ENCODE measurements at places on chromosomes 1 and 21. TPM values are rescaled to one million over a fixed set of nuclear protein-coding genes. Genes with fewer than 3 reads are reported as not detected.

Gene KMO
- total RNA-seq = 0.56 TPM

Gene PKN2
- total RNA-seq = 24.8 TPM

Gene GBP3
- total RNA-seq = 63.6 TPM

Gene CFHR2
- not detected for total RNA-seq

Gene SPATA21
- total RNA-seq = not detected

Gene KCNE1
- total RNA-seq = 0.19 TPM

Gene DLGAP3
- total RNA-seq = not detected

Gene NR5A2
- under 0.01 TPM for total RNA-seq

Gene SLFNL1
- 0.28 TPM for total RNA-seq

Gene ASPM
- total RNA-seq = 4.8 TPM

Gene CFAP141
- not detected for total RNA-seq

Gene IL23R
- not detected for total RNA-seq

Gene PDC
- total RNA-seq = 0.38 TPM

Gene CD53
- not detected for total RNA-seq

Gene BMP8A
- 0.19 TPM for total RNA-seq

Gene MYBPH
- total RNA-seq = not detected

Gene LHX8
- not detected for total RNA-seq

Gene COL18A1
- 56.4 TPM for total RNA-seq

Gene RGSL1
- not detected for total RNA-seq

Gene CDK18
- total RNA-seq = 0.58 TPM

Gene DYRK3
- total RNA-seq = 24.7 TPM

Gene PHLDA3
- total RNA-seq = 69.0 TPM

Gene PDZK1IP1
- 0.58 TPM for total RNA-seq

Gene TFF1
- not detected for total RNA-seq

Gene ACOT11
- 2.3 TPM for total RNA-seq

Gene CHI3L2
- total RNA-seq = 20.9 TPM

Gene FALEC
- total RNA-seq = not detected

Gene PLEKHA6
- total RNA-seq = under 0.01 TPM

Gene MATN1
- 0.28 TPM for total RNA-seq

Gene OR2T2
- total RNA-seq = not detected

Gene OBSCN
- total RNA-seq = 10.1 TPM

Gene SLC35F3
- total RNA-seq = not detected

Gene MYOCOS
- not detected for total RNA-seq

Gene SOD1
- total RNA-seq = 304 TPM

Gene EFHD2
- total RNA-seq = 15.8 TPM

Gene DISP3
- total RNA-seq = not detected

Gene CD2
- not detected for total RNA-seq

Gene CRNN
- total RNA-seq = not detected

Gene GTF2B
- 45.6 TPM for total RNA-seq

Gene MAB21L3
- total RNA-seq = 0.28 TPM

Gene PTAFR
- under 0.01 TPM for total RNA-seq

Gene WNT9A
- total RNA-seq = 0.38 TPM

Gene TNFRSF1B
- 15.2 TPM for total RNA-seq

Gene L1TD1
- not detected for total RNA-seq

Gene CFHR3
- not detected for total RNA-seq

Data from regular cardiac myocyte (primary cell).